ENCODE measurements at places on chromosomes 2 and 18.

GRCh38 chr2:80700961-80701360 is 396.4 kb upstream of the LRRTM1 start:
- no peak for DNase-seq

GRCh38 chr2:199940373-199940772 is 14.9 kb downstream of the TYW5 start:
- no peak for DNase-seq

DNA sequence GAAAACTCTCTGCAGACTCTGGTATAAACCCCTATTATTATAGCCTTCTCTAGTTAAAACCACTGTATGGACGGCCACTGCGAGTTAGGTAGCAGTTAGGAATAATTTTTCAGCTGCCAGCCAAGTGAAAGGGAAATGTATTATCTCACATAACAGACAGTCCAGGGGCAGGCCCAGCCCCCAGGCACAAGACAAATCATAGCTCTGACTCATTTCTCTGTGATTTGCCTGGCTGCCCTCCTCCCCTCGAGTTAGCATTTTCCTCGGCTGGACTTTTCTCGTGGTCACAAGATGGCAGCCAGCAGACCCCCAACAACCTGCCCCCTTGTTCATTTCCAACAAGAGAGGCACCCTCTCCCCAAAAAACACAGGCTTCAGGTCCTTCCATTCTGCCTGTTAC is 10.5 kb downstream of the VIT start:
- no peak for DNase-seq

GRCh38 chr2:127542231-127542630 is 6.7 kb downstream of the MYO7B start:
- no peak for DNase-seq

DNA sequence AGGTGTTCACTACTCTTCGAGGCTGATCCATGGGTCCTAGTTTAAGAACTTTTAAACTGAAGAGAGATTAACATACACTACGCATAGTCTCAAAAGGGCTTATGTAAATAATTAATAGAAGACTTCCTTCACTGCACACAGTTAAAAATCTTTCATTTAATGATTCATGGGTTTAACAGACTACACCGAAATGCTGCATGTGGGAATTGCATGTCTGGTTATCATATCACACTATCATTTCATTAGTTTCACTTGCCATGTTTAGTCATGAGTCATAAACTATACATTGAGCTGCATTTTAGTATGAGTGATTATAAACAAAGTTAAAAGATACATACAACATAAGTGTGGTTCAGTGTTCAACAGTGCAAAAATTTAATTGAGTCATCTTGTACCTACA is 31.2 kb downstream of the GLS start:
- no peak for DNase-seq

GRCh38 chr2:134892282-134893035 is 26.2 kb upstream of the CCNT2 start:
- no peak for DNase-seq
